GM20000 (cell line): ENCODE measurements at places on chromosomes 3 and 15.

GRCh38 chr15:64247906-64248541, 85.2 kb upstream of the PPIB start:
- peak; percentile 55 for DNase-seq

GRCh38 chr3:15063656-15064286, 1.3 kb downstream of the MRPS25 start:
- DNase-seq = no peak

DNA sequence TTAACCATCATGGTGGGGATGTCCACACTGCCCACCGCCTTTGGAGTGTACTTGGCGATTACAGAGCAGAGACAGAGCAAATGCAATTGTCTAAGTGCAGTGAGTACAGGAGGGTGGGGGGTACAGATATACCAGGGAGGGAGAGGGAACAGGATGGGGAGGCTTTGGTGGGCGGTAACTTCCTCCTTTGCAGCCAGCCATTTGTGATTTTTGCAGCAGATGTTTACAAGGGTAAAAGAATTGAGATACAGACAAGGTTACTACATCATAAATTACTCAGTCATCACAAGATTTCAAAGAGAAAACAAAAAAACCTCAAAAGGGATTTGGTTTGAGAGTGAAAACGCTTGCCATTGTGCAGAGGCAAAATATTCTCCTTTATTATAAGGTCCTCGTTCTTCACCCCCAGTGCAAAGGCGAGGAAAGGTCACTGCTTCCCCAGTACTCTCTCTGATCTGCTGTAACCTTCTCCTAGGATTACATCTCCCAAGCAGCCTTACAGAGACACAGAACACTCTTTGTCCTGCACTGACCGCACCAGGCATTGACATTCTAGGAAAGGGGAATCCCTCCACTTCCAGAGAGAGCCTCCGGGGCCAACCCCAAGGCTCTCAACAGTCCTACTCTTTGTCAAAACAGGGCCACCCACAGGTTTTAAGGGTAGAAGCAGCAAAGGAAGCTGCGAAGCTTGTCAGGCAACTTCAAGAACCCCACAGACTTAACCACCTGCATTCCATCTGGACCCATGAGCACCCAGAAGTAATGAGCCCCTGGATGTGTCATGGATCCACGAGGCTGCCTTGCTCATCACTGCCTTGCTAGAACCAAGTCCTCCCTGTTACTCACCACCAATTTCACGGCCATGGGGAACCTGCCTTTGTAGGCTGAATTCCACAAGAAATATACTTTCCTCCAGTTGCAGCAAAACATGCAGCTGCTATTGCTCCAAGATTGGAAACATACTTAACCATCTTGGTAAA, 117.3 kb downstream of the ADAMTS17 start:
- DNase-seq = no peak

DNA sequence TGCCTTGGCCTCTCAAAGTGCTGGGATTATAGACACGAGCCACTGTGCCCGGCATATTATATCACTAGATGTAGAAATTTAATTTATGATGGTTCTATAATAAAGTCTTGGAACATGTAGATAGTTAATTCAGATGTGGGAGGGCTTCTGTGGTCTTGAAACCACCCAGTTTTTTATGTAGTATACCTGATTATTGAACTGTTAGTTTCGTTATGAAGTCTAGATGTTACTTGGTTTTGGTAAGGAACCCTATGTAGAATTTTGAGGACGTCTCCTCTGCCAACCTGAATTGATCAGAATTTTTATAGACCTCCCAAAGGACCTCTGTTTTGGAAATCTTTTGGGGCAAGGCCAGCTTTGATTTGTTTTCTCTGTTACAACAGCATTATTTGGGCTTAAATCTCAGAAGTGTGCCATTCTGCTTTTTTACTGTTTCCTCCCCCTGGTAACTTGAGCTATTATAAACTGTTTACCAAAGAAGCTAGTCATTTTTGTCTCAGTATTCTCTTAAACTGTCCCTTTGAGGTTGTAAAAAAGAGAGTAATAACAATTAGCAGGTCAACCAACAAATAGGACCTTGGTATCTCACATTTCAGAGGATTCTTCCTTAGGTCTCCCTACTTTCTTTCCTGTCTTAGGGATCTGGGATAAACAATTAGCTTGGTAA, 20.8 kb downstream of the AKAP13 start:
- no peak for DNase-seq

DNA sequence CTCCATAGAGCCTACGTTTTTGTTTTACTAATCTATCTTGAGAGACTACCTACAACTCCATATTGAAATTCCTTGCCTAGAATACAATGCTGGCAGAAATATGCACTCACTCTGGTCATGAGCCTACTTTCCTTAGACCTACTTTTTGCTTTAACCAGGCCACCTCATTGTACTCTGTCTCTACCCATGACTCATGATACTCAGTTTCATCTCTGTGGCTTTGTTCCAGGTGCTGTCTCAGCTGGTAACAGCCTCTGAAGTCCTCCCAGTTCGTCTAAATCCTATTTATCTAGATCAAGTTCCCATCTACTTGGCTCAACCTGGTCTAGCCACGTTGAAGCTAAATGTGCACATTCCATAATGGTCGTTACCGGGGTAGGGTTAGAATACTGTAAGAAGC, 536.4 kb downstream of the RSL24D1 start:
- no peak for DNase-seq

DNA sequence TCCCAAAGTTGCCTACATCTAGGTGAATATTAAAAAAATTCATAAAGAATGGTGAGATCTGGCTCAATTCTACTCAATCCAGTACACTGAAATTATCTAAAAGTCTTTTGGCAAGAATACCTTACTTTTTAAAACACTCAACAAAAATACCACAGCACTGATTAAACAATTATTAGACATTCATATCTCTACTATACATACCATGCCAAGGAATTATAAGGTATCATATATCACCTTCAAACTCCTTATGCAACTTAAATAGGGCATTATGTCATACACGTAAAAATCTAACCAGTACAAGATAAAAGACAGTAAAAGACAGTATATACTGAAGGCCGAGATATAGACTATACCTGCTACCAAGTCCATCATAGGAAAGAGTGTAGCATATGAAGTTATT, 6.1 kb upstream of the ANKRD28 start:
- no peak for DNase-seq

DNA sequence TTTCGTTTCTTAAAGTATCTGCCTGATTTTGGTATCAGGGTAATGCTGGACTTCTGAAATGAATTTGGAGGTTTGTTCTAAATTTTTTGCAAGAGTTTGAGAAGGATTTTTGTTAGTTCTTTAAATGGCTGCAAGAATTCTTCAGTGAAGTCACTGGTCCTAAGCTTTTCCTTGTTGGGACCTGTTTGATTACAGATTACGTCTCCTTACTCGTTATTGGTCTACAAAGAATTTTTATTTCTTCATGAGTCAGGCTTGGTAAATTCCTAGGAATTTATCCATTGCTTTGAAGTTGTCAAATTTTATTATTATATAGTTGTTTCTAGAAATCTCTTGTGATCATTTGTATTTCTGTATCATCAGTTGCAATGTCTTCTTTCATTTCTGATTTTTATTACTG, 196.0 kb downstream of the DPH6 start:
- DNase-seq = no peak

DNA sequence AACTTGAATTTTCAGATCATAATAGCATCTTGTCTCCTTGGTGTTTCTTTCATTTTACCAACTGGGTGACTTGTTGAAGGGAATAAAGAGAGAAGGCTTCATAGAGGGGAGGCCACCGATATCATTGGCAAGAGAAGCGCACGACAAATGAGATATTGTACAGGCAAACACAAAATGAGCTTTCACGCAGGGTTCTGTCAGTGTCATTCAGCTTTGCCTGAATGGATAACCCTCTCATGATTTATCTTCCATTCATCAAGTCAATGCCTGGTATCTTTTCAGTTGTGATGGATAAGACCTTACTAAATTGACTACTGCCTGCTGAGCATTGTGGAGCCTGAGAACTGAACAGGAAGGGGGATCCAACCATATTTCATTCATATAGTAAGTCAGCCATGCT, 188.6 kb upstream of the EPHA3 start:
- no peak for DNase-seq

- DNase-seq = no peak
Measured at GRCh38 chr3:159074756-159075701, 273.2 kb downstream of the MFSD1 start.

DNA sequence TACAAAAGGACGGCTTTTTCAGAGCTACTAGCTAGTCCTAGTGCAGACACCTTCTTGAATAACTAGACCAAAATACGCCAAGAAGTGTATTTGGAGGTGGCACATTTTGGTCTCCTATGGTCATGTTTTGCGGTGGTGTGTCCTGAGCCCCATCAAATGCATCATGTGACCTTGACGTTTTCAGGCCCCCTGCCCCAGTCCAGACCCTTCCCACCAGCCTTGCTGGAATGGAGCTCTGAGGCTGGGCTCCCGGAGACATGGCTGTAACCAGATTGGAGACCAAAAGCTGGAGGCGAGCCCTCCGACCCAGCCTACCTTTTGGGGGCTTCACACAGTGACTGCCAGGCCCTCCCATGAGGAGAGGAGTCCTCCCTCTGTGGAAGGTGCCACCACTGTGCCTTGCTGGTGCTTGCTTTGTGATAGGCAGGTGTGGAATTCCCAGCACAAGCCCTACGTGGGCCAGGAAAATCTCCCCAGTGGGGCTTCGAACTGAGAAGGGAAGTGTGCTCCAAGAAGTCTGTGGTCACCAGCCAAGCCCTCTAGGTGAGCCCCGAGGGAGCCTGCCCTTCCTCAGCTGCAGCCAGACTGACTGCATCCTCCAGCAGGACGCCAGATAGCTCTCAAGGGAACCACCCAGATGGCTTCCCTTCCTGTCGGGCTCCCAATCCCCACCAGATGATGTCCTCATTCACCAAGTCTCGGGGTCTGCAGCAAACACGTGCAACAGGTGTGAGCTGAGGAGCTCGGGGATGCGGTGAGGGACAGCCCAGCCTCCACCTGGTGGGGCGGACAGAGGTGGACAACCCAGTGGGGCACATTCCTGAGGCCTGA, 126.2 kb downstream of the ASB7 start:
- DNase-seq = peak; percentile 2

- peak; percentile 50 for DNase-seq
Measured at GRCh38 chr3:5016211-5017161, 37.2 kb downstream of the BHLHE40 start.

DNA sequence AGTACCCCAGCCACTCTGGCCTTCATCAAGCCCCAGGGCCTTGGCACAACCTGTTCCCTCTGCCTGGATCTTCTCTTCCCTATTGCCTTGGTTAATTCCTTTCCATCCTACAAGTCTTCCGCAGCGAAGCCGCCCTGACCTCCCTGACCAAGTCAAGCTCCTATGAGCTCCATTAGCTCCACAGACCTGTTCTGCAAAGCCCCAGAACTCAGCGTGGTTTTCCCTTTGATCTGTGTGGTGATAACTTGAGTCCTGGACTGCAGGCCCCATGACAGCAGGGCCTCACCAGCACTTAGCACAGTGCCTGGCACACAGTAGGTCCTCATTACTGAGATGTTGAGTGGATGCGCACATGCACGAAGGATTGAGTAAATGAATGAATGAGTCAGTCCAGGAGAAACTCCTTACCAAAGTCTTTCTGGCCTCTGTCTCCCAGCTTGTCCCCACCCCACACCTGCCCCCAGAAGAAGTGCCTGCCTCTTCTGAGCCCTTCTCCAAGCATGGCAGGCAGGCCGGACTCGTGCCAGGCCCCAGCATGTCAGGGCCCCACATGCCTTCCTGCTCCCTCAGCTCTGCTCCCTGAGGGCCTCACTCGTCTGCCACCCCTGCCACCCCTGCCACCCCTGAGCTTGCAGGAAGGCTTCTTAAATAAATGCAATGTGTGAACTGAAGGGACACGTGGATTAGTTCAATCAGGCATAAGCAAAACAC, 6.3 kb downstream of the ANPEP start:
- DNase-seq = no peak

- DNase-seq = peak; percentile 79
Measured at GRCh38 chr3:55488398-55489055, 1.4 kb upstream of the WNT5A start.

DNA sequence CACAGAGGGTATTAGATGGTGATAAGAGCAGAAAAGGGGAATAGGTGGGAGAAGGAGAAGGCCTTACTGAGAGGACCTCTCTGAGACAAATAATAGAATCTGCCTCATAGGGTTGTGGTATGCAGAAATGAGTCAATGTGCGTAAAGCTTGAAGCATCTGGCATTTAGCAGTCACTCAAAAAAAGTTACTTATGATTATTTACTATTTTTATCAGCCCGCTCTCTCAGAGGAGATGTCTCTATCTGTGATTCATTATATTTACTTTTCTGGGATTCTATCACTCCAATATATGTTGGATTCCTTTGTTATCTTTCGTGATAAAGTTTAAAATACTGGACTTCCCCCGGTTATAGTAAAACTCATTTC, 4.6 kb upstream of the TM4SF1 start:
- DNase-seq = peak; percentile 53

GRCh38 chr3:173875790-173876189, 478.2 kb downstream of the NLGN1 start:
- no peak for DNase-seq

- no peak for DNase-seq
Measured at GRCh38 chr3:115330430-115330829, 183.3 kb upstream of the ZBTB20 start.

DNA sequence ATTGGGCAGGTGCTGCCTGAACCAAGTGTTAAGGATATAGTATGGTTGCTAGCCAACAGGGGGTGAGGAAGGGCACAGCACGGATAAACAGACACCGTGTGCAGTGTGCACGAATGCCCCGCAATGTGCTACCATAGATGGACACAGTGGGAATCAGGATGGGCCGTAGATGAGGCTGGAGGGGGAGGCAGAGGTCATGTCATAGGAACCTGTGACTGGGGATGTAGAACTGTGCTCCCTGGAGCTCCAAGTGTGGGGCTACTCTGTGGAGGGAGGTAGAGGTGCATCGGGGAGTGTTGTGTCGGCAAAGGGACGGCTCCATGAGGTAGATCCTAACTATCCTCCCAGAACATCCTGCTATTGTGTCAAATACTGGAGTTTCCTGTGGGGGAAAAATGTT, 102.5 kb downstream of the TNIK start:
- no peak for DNase-seq

DNA sequence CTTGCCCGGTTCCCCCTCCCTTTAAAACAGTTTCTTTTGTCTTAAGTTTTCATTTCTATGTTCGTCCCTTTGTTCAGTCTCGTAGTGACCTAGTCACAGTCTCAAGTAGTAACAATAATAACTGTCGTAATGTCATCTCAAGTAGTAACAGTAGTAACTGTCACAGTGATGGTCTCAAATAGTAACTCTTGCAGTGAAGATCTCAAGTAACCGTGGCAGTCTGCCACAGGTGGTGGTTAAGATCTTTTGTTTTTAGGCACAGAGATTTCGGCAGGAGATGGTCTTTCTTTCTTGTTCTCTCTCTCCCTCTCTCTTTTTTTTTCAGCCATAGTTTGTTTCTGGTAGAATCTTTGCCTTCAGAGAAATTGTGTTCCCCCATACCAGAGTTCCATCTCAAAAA, 656.0 kb upstream of the SGO1 start:
- no peak for DNase-seq
